ENCODE measurements at places on chromosomes 3 and 15. TPM values are rescaled to one million over a fixed set of nuclear protein-coding genes. Genes with fewer than 3 reads are reported as not detected.

The CORO2B gene
- 3.0 TPM for total RNA-seq

The WWTR1 gene
- total RNA-seq: 126 TPM

The NDN gene
- total RNA-seq: 0.10 TPM

The LTK gene
- total RNA-seq: 0.13 TPM

The GUCA1C gene
- total RNA-seq: not detected

The NXPE3 gene
- 19.8 TPM for total RNA-seq

The TNFSF10 gene
- total RNA-seq: not detected

The ADIPOQ gene
- not detected for total RNA-seq

The CCRL2 gene
- total RNA-seq: 0.09 TPM

The STRC gene
- 0.05 TPM for total RNA-seq

The ABHD17C gene
- total RNA-seq: 29.2 TPM

The GNB5 gene
- 55.8 TPM for total RNA-seq

The HRG gene
- not detected for total RNA-seq

The ALDH1A3 gene
- total RNA-seq: 16.5 TPM

The ISLR gene
- total RNA-seq: 0.43 TPM

The PLSCR4 gene
- total RNA-seq: 8.1 TPM

The TRH gene
- total RNA-seq: not detected

The SCN11A gene
- total RNA-seq: 0.02 TPM

The PLA2G4D gene
- not detected for total RNA-seq

The LOXL1 gene
- total RNA-seq: 0.67 TPM

The IQCH gene
- 1.2 TPM for total RNA-seq

The SNX33 gene
- 15.7 TPM for total RNA-seq

The CNBP gene
- total RNA-seq: 366 TPM

The ZPLD1 gene
- not detected for total RNA-seq

The TEX55 gene
- total RNA-seq: not detected

The NRG4 gene
- total RNA-seq: 0.29 TPM

The NIT2 gene
- total RNA-seq: 95.4 TPM

The B3GALNT1 gene
- 0.10 TPM for total RNA-seq

The WDR93 gene
- total RNA-seq: 0.18 TPM

The FOXL2 gene
- 4.2 TPM for total RNA-seq

The SEC62 gene
- 78.0 TPM for total RNA-seq

The LIPH gene
- total RNA-seq: 5.6 TPM

The AHSG gene
- total RNA-seq: 0.16 TPM

The AZI2 gene
- 46.1 TPM for total RNA-seq

The C3orf49 gene
- not detected for total RNA-seq

The AEN gene
- 84.6 TPM for total RNA-seq

The COL6A6 gene
- total RNA-seq: not detected

The SLC24A5 gene
- total RNA-seq: not detected

The SLC2A2 gene
- not detected for total RNA-seq

The STOML1 gene
- 11.8 TPM for total RNA-seq

The CDHR4 gene
- 0.21 TPM for total RNA-seq

The THRB gene
- 1.4 TPM for total RNA-seq

The PLS1 gene
- total RNA-seq: 12.0 TPM

The C2CD4B gene
- total RNA-seq: 0.31 TPM

The RLBP1 gene
- not detected for total RNA-seq

The CYP1A2 gene
- 0.05 TPM for total RNA-seq

The GHSR gene
- not detected for total RNA-seq

The ZKSCAN7 gene
- not detected for total RNA-seq

All from A549 treated with GW870086 at 1 μM for 4 hours (cell line).